ENCODE measurements at places on chromosomes 1 and 21.

GRCh38 chr21:26925122-26925521 is 41.8 kb downstream of the ADAMTS5 start:
- no peak for DNase-seq

GRCh38 chr1:22484706-22485345 is 33.2 kb downstream of the ZBTB40 start:
- DNase-seq = no peak

DNA sequence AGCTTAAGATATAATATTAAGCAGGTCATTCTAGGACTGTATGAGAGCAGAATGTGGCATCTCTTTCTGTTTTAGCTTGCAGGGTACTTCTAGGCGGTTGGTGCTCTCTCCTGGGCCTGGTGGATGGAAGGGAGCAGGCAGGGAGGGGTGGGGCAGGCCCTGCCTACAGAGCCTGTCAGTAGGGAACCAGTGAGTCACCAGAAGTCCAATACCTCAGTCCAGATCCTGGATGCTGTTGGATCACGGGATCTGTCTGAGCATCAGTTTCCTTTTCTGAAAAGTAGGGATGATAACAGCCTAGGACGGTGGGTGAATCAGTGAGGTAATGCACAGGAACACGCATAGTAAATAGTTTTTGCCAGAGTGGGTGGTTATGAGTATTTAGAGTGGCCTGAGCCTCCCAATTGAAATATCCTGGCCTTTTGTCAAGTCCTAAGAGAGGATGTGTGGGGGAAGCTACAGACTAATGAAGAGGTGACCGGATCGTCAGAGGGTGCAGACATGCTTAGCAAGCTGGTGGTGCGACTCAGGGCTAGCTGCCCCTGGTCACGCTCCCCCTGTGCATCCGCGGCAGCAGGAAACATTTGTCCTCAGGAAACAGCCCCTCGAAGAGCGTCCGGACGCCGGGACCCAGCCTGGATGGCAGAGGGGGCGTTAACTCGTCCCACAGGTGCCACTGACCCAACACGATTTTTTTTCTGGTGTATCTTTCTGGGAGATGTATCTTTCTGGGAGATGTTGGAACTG is 23.9 kb downstream of the NAV1 start:
- DNase-seq = no peak

- no peak for DNase-seq
Measured at GRCh38 chr1:77370161-77370560, 88.3 kb downstream of the AK5 start.
